ENCODE measurements at places on chromosomes 2 and 18.

DNA sequence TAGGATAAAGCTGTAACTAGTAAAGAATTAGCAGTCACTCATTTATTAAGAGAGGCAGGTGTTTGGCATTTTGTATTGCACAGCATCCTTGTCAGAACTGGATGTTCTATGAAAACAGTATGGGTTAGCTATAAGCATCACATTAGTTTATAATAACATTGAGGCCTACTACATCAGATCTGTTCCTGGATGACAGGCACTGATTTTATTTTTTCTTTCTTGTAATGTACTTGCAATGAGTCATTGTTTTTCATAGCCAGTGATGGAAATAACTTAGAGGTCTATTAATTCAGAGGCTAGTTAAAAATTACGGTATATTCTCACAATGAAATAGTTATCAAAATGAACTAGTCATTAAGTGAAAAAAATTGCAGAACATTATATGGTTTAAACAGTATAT, 13.0 kb upstream of the RMDN2 start:
- DNase-seq: no peak

- DNase-seq: no peak
Observed at GRCh38 chr2:195675783-195676427, 18.9 kb downstream of the SLC39A10 start.

GRCh38 chr2:35938838-35939237, 416.7 kb upstream of the CRIM1 start:
- DNase-seq: no peak

GRCh38 chr2:213220967-213221603, 63.2 kb upstream of the SPAG16 start:
- DNase-seq: no peak

- no peak for DNase-seq
Observed at GRCh38 chr2:240876475-240877251, 8.0 kb downstream of the AGXT start.

DNA sequence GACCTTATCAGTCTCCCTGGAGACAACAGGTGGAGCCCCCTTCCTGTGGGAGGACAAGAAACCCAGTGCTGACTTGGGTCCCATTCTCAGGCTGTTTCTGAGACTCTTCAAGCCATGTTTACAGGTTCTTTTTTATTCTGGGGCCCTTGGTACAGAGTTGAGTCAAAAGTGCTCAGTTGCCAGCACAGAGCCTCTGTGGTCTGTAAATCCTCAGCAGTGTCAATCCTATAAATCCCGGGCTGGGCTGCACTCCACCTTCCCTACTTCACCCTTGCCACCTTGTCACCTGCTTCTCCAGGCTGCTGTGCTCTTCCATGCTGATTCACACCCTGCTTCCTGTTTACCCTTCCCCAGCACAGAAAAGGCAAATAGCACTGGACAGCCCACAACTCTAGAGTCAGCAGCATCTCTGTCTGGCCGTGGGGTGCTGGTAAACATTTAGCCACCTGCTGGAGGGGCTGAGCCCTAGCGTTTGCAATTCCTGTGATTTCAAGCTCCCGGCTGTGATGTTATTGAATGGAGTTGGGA, 74.7 kb downstream of the TNFRSF11A start:
- DNase-seq: no peak

- no peak for DNase-seq
Observed at GRCh38 chr18:62280786-62281185, 44.3 kb upstream of the TNFRSF11A start.

DNA sequence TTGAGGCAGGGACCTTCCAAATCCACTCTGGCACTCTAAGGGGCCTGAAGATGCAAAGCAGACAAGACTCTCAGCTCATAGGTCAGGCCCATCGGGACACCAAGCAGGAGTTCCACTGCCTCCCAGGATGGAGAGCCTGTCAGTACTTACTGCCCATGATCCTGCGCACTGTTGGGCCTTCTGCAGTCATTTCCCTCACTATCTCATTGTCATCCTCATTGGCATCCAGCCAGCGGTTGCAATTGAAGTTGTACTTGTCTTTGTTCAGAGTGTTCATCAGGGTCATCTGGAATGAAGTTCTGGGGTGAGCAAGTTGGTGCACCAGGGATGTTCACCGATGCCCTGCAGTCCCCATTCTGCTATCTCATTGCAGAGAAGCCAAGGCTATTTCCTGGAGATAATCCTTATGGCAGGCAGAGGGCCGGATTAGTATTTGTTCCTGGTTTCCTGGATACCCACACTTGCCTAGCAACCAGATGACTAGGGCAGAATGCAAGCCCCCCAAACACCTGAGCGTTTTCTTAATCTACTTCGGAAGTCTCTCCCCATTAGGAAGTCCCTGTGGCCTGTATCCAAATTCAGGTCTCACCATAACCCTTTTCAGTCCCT, 65.1 kb downstream of the LOXHD1 start:
- DNase-seq: no peak

DNA sequence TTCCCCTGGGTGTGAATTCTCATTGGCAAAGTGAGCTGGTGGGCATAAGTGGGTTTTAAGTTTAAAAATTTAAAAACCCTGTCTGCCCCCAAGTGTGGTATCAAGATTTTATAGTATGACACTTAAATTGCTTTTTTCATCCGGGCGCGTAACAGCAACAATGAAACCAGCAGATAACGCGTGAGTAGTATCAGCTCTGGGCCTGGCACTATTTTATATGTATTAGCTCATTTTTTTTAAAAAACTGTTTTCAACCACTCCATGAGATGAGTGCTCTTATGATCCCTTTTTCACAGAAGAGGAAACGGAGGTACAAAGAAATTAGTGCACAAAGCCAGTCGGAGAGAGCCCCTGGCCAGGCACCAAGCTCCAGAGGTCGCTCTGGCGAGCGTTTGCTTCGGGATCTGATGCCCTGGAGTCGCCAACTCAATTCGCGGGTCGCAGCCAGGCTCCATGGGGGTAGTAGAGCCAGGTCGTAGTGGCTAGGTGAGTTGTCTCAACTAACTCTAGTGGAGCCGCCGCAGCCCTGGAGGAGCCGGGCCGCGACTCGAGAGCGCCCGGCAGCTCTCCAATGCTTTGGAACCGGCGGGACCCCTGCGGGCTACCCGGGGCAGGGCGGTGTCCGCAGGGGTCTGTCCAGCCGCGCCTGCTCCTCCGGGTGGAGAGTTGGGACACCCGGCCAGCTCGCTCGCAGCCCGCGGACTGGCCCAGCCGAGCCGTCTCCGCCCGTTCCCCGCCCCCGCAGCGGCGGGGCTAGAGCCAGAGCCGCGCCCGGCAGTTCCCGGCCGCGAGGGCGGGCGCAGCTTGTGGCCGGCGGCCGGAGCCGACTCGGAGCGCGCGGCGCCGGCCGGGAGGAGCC, at the start of gene IL1R1:
TSS of gene IL1R1 (plus strand) at position 777 of the 859 bp plus-strand sequence. CDS start 14,979 bp downstream, outside the sequence.
- DNase-seq: peak; percentile 75

DNA sequence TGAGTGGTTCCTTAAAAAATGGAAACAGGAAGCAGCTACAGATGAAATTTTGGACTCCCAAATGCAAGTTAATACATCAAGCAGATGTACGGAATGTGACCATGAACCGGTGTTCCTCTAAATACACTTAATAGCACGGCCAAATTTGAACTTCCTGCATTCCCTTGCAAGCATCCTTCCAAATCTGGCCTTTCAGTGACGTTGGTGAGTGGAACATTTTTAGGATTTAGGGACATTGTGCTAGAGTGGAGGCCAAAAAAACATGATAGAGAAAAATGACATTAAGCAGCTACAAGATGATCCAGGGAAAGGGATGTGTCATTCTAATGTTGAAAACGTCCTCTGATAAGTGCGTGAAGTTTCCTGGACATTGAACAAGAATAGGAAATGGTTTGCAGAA, 62.1 kb downstream of the CTAGE1 start:
- no peak for DNase-seq

DNA sequence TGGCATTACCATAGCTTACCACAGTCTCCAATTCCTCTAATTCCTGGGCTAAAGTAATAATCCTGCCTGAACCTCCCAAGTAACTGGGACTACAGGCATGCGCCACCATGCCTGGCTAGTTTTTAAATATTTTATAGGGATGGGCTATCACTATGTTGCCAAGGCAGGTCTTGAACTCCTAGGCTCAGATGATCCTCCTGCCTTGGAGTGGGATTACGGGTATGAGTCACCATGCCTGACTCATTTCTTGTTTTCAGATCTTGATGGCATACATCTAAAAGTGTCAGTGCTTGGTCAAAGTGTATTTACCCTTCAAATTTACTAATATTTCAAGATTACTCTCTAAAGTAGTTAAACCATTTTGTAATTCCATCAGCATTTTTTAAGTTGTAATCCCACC, 9.4 kb upstream of the SOCS6 start:
- DNase-seq: no peak

- DNase-seq: no peak
Observed at GRCh38 chr18:45891806-45892205, 66.3 kb downstream of the SIGLEC15 start.

- no peak for DNase-seq
Observed at GRCh38 chr2:240894006-240894405, 1.9 kb downstream of the MAB21L4 start.

DNA sequence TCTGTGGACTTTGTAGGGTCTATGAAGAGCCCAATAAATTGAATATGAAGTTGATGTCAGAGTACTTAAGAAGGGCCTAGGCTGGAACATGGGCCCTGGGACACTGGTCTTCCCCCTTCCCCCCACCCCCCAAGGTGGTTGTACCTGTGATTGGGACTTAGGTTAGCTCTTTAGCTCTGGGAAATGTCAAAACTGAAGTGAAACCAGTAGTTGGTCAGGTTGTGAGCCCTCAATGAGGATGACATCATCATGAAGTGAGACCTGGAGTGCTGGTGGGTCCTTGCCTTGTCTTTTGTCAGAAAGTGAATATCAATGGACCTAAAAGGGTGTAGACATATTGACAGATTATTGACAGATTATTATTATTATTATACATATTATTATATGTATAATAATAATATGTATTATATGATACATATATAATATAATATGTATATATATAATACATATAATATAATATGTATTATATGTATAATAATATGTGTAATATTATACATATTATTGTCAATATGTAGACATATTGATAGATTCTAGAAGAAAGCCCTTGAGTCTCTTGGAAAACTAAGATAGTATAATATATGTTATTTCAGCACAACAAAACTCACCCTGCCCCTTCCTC, 5.4 kb downstream of the MARS2 start:
- DNase-seq: no peak

DNA sequence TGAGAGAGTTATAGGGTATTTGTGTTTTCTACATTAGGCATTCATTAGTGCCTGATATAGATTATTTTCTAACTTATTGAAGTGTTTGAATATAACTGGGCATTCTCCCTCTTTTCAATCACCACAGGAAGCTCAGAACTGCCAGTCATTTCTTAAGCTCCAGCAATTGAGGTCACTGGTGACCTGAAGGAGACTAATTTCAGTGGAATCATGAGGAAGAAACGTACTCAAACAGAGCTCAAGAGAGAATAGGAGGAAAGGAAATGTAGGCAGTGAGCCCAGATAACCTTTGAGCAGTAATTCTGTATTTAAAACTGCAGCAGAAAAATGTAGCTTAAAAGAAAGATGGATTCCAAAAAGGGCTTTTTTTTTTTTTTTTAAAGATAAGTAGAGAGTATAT, 1035.5 kb downstream of the SOCS6 start:
- no peak for DNase-seq

DNA sequence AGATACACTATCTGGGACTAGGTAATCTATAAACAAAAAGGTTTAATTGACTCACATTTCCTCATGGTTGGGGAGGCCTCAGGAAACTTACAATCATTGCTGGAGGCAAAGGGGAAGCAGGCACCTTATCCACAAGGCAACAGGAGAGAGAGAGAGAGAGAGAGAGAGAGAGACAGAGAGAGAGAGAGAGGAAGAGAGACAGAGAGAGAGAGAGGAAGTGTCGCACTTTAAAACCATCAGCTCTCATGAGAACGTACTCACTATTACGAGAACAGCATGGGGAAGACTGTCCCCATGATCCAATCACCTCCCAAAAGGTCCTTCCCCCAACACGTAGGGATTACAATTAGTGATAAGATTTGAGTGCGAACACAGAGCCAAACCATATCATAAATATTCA, 253.5 kb upstream of the TRIB2 start:
- DNase-seq: no peak

Measured in type B pancreatic cell (in vitro differentiated cells).